ENCODE measurements at places on chromosomes 2 and 18.

GRCh38 chr2:11625671-11626070 lies 44.3 kb downstream of the NTSR2 start:
- DNase-seq, result no peak

DNA sequence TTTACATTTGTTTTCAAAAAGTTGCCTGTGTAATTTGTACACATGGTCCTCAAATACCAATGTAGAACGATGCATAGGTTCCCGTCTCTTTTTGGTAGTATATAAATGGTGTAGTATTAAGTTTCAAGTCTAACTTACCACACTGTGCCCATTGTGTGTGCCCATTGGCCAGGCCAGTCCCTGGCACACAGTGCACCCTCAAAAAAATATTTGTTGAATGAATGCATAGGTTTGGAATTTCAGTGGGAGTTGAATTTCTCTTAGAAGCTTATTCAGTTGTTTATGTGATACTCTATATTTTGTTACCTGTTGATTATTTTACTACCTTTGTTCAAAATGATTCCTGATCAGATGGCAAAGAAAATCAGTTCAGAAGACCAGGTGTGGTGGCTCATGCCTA lies 30.1 kb downstream of the IDH1 start:
- DNase-seq, result no peak

- DNase-seq, result no peak
Measured at GRCh38 chr2:238501311-238501710, 74.6 kb downstream of the ASB1 start.

GRCh38 chr2:211103989-211104388 lies 547.6 kb downstream of the CPS1 start:
- DNase-seq, result no peak

GRCh38 chr18:10414293-10414842 lies 40.1 kb upstream of the APCDD1 start:
- DNase-seq, result no peak
